ENCODE measurements at places on chromosomes 13 and 19.

DNA sequence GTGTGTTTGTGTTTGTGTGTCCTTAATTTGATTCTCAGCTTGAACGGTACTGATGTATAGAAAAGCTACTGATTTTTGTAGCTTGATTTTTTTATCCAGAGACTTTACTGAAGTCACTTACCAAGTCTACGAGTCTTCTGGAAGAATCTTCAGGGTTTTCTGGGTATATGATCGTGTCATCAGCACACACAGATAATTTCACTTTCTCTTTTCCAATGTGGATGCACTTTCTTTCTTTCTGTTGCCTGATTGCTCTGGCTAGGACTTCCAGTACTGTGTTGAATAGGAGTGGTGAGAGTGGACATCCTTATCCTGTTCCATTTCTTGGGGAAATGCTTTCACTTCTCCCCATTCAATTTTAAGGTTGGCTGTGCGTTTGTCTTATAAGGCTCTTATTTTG is 7.9 kb upstream of the LILRB1 start:
- DNase-seq = no peak

- no peak for DNase-seq
Measured at GRCh38 chr13:35474496-35475211, 1.8 kb downstream of the MAB21L1 start.

DNA sequence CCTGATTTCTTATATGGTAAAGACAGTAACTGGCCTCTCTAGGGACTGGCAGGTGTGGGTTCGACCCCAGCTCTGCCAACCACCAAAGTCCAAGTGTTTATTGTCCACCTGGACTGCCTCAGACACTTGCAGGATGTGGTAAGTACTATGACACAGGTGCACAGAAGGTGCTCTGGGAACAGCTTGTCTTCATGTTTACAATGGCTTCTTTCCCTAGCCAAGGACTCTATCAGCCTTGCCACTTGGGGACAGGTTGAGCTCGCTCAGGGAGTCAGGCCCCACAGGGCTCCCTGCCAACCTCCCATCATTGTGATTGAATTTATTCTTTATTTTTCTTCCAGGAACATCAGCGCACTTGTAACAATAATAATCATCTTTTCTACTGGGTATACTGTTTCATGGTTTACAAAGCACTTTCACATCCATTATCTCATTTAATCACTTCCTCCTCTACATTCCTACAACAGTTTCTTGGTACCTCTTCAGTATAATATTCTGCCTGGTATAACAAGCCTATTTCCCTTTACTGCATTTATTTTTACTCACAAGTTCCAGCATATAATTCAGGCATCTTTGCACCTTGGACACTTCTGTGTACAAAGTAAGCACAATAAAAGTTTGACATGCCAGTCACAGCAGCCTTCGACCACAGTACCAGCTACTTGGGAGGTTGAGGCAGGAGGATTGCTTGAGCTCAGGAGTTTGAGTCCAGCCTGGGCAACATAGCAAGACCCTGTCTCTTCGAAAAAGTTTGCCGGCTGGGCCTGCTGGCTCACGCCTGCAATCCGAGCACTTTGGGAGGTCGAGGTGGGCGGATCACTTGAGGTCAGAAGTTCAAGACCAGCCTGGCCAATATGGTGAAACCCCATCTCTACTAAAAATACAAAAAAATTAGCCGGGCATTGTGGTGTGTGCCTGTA is 24.2 kb upstream of the GATAD2A start:
- no peak for DNase-seq

DNA sequence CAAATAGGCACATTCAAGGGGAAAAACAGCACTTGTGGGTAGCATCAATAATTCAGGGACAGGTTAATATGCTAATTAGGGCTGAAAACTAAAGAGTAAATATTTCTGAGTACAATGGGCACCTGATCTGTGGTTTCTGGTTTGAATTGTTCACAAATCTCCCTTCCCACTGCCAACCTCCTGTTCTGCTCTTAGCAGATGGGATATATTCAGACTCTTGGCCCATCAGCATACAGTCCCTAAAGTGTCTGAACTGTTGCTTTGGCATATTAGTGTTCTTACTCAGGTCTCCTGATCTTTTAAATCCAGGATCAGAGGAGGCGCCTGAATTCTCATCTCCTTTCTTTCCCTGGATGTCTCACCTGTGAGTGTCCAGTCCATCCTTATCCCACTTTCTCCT is 8.2 kb upstream of the LRCH1 start:
- no peak for DNase-seq

DNA sequence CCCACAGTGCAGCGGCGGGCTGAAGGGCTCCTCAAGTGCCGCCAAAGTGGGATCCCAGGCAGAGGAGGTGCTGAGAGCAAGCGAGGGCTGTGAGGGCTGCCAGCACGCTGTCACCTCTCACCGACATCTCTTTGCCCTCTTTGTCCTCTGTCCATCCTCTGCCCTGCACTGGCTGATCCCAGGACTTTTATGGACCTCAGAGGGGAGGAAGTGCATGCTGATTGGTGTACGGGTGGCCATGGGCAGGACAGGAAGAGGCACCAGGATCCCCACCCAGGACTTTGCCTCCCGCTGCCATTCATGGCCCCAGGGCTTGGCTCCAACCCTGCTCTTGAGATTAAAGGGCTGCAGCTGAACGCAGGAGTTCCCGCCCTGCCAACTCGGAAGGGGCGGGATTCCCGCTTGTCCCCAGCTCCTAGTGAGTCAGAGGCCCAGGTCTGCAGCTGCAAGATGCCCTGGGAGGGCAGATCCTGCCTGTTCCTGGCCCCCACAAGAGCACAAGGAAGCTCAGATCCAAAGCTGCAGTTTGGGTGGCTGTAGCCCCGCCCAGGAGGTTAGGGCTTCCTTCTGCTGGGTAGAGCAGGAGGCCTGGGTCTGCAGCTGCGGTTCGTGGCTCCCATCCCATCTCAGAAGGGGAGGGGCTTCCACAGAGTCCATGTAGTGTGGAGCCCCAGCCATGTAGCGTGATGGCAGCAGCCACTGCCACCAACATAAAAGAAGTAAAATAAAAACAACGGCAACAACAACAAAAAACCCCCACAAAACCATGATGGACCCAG is 1716.7 kb downstream of the SLITRK1 start:
- no peak for DNase-seq

GRCh38 chr13:37493775-37494174 is 104.8 kb downstream of the POSTN start:
- no peak for DNase-seq

GRCh38 chr13:111225810-111226546 is 94.5 kb upstream of the TEX29 start:
- DNase-seq = no peak

GRCh38 chr13:112764864-112765561 is 75.2 kb downstream of the ATP11A start:
- DNase-seq = no peak

DNA sequence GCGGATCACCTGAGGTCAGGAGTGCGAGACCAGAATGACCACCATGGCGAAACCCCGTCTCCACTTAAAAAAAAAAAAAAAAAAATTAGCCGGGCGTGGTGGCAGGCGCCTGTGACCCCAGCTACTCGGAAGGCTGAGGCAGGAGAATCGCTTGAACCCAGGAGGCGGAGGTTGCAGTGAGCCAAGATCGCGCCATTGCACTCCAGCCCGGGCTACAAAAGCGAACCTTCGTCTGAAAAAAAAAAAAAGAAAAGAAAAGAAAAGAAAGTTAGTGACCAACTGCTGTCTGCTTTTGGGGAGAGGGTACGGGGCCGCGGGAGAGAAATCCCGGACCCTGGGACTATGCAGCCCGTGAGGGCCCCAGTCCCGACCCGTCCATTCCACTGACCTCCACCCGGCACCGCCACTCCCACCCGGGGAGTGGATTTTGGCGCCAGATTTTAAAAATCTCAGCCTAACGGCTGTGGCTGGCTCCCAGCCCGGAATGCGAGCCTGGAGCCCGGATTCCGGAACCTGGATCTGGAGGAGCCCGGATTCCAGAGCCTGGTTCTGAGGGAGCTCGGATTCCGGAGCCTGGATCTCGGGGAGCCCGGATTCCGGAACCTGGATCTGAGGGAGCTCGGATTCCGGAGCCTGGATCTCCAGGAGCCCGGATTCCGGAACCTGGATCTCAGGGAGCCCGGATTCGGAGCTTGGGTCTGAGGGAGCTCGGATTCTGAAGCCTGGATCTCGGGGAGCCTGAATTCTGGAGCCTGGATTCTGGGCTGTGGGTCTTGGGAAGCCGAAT is 6.1 kb upstream of the LMNB2 start:
- DNase-seq = no peak

- DNase-seq = peak; percentile 43
Measured at GRCh38 chr13:31038834-31039552, 106.5 kb downstream of the TEX26 start.

DNA sequence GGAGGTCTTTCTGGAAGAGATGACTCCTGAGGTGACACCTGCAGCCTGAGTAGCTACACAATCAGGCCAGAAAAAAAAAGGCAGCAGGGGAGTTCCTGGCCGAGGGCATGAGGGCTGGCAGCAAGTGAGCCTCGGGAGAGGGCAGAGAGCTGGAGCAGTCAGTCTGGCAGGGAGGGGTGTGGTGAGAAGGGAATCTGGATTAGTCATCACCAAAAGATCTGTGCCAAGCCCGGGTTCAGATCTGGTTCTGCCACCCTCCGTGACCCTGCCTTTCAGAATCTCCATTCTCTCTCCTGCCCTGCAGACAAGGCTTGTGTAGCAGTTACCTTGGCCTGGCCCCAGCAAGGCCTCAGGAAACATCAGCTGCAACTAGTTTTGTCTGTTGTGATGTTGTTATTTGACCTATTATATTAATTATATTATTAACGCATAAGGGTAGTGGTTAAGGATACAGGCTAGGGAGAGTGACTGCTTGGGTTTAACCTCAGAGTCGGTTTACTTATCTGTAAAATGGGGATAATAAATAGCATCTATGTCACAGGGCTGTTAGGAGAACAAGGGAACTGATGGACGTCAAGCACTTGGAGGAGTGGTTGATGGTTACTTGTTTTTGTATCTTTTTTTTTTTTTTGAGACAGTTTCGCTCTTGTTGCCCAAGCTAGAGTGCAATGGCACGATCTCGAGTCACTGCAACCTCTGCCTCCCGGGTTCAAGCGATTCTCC is 2.7 kb upstream of the CAPNS1 start:
- DNase-seq = no peak

GRCh38 chr19:5590151-5590864 is 22.6 kb upstream of the TINCR start:
- DNase-seq = no peak

DNA sequence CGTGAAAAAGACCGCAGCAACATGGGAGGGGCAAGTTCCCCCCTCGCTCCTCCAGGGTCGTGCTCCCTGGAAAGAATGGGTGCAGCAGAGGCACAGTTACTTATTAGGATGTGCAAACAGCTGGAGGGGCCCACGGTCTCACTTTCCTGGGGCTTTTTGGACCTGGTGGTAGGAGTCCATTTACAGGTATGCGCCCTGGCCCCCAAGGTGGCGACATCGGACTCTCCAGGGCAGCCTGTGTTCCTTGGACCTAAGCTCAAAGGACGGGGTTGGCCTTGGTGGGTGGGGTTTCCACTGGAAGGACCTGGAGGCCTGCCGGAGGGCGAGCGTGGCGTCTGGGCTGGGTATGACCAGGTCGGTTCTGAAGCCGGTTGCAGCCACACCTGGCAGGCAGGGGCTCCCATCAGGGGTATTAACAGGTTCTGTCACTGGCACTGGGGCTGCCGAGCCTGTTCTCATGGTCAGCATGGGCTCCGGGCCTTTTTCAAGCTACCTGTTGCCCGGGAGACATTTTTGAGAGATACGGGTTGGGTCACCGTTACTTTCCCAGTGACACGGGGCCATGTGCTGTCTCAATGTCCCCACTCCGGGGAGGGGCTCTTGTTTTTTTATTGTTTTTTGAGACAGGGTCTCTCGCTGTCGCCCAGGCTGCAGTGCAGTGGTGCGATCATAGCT is 5.9 kb downstream of the ZFR2 start:
- no peak for DNase-seq

GRCh38 chr13:68057836-68058235 is 827.7 kb upstream of the PCDH9 start:
- DNase-seq = no peak

- no peak for DNase-seq
Measured at GRCh38 chr13:62453761-62454160, 1038.1 kb upstream of the PCDH20 start.

DNA sequence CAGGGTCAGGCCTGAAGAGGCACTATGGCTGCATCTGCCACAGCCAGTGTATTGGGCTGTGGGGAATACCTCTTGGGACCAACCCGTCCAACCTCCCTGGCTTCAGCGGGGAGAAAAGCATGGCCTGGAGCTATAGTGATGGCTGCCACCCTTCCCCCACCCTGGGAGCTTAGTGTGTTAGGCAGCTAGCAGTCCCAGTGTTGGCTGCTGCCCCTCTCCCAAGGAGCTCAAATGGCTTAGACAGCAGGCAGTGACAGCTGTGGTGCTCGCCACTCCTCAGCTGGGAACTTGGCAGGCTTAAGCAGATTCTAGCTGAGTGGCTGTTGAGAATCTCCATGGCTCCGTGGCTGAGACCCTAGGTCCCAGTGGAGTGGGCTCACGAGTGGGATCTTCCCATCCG is 19.7 kb downstream of the ACOD1 start:
- no peak for DNase-seq

GRCh38 chr19:13128583-13128982 is 10.5 kb downstream of the NACC1 start:
- no peak for DNase-seq

GRCh38 chr19:17687857-17688784 is at the start of gene UNC13A:
Gene UNC13A (minus strand): TSS chr19:17688354. CDS start chr19:17688199, 155 bp downstream.
- DNase-seq = no peak

- no peak for DNase-seq
Measured at GRCh38 chr13:106599875-106600797, 32.2 kb upstream of the ARGLU1 start.

GRCh38 chr13:101703838-101704237 is 251.4 kb downstream of the ITGBL1 start:
- no peak for DNase-seq

DNA sequence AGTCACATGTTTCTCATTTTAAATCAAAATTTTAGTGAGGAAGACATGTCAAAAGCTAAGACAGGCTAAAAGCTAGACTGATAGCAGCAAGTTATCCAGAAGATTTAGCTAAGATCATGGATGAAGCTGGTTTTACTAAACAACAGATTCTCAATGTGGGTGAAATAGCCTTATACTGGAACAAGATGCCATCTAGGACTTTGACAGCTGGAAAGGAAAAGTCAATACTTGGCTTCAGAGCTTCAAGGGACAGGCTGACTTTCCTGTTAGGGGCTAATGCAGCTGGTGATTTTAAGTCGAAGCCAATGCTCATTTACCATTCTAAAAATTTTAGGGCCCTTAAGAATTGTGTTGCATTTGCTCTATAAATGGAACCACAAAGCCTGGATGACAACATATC is 455.3 kb upstream of the SLC10A2 start:
- DNase-seq = no peak

GRCh38 chr19:45455707-45456499 is 11.9 kb upstream of the FOSB start:
- DNase-seq = peak; percentile 65

All from bone marrow (tissue), 2 donors.